Activated CD8-positive, alpha-beta memory T cell treated with anti-CD3 and anti-CD28 coated beads for 1 hour (primary cell): ENCODE measurements at places on chromosomes 4 and X.

GRCh38 chr4:86283371-86283770 lies 76.5 kb downstream of the MAPK10 start:
- DNase-seq: no peak

DNA sequence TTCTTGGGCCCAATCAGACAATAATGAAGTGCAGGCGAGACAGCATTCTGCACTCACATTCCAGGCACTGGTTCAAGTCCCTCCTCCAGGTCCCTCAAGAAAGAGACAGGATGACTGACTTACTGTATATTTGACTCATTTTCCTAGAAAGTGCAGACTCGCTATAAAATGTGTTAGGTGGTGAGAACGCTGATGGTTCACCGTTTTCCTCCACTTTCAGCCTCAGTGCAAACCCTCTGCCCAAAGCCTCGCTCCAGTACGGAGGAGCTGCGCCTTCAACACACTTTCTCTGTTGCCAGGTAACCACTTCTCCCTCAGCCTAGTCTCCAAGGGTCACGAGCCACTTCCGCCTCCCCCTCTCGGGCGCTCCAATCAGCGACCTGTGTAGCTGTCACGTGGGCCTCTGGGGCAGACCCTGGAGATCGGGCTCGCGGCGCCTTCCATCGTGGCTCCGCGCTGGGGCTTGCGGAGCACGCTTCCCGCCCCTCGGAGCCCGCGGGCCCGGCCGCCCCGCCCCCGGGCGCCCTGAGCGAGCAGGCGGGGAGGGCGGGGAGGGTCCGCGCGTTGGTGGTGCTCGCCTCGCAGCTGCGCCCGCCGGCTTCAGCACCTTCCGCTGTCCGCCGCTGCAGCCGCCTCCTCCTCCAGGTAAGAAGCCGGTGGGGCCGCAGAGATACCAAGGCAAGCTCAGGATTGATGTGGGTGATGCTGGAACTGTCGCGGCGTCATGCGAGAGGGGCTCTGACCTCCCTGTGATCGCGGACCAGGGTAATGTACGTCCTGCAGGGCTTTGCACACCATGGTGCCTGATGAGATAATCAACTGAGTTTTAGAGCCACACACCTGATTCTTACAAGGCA lies at the start of gene WDR17:
TSS of gene WDR17 (plus strand) at position 407 of the 857 bp plus-strand sequence. CDS start 45,740 bp downstream, outside the sequence.
- peak; percentile 40 for DNase-seq

DNA sequence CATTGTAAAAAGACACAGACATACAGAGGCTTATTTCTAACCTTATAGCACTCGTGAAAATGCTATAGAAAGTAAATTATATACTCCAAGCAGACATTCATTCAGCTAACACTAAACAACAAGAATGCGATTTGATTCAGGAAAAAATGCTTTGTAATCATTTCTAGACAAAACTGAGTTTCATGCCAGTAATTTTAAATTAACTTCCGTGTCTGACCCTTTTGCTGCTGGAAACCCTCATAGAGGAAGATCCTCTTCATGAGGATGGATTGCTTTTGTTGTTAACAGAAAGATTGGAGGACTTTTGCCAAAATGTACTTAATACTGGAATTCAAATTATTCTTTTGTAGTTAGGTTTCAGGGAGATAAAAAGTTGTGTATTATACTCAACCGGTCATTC lies 43.3 kb downstream of the GUCY1A1 start:
- DNase-seq: no peak

DNA sequence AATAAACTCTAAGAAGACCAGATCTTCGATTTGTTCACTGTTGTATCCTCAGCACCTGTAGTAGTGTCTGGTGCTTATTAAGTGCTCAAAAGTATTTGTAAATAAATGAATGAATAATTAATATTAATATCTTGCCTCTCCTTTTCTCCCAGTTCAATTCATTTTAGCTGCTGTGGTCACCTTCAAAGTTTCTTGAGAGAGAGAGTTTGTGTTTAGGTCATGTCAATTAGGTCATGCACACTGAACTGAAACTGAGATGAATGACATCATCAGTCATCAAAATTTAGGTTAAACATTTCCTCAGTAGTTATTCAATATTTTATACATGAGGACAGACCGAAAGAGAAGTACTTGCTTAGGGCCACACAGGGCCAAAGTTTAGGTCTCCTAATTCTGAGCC lies 73.5 kb downstream of the ANXA3 start:
- DNase-seq: no peak

GRCh38 chrX:11864171-11864570 lies 106.1 kb downstream of the MSL3 start:
- no peak for DNase-seq
